DND-41 (cell line): ENCODE measurements at places on chromosomes 6 and 20.

GRCh38 chr6:5599127-5599526, 337.8 kb downstream of the FARS2 start:
- H3K27ac ChIP-seq: no peak overlapping the region
- no peak for DNase-seq
- H3K36me3 ChIP-seq: no peaks in the 10 kb centered on the region
- H3K27me3 ChIP-seq: no peaks in the 10 kb centered on the region
- H3K4me1 ChIP-seq: no peaks in the 10 kb centered on the region
- H3K4me3 ChIP-seq: no peak overlapping the region

GRCh38 chr6:34696189-34696738, 303 bp downstream of the ILRUN start:
- peak overlapping the region; percentile 76 for H3K4me3 ChIP-seq
- H3K36me3 ChIP-seq: no peaks in the 10 kb centered on the region; the same call in 1 of the 2 replicates
- no peaks in the 10 kb centered on the region for H3K27me3 ChIP-seq
- DNase-seq: no peak
- H3K4me1 ChIP-seq: peaks cover 45% of the 10 kb centered on the region

DNA sequence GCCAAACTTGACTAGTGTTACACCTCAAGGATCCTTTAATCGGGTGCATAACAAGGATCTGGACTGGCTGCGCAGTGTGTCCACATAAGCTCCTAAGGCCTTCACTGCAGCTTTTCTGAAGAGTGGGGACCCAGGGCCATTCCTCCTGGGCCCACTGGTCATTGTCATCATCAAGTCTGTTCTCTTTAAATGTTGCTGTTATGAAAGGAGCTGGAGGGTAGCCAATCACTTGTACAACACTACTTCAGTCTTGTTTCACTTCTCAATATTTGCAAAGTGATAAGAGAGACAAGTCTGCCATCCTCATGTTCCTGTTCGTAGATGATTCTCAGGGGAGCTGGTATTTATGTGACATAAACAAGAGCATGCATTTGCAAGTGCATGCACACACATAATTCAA, 149.8 kb downstream of the SYNDIG1 start:
- no peak overlapping the region for H3K4me3 ChIP-seq
- DNase-seq: no peak
- no peaks in the 10 kb centered on the region for H3K4me1 ChIP-seq
- H3K36me3 ChIP-seq: no peaks in the 10 kb centered on the region
- no peaks in the 10 kb centered on the region for H3K27me3 ChIP-seq

DNA sequence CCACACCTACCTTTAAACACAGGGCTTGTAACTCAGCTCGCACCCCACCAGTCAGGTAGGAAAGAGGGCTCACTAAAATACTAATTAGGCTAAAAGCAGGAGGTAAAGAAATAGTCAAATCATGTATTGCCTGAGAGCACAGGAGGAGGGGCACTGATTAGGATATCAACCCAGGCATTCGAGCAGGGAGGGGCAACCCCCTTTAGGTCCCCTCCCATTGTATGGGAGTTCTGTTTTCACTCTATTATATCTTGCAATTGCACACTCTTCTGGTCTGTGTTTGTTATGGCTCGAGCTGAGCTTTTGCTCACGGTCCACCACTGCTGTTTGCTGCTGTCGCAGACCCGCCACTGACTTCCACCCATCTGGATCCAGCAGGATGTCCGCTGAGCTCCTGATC, 657.2 kb downstream of the PRIM2 start:
- H3K4me3 ChIP-seq: no peak overlapping the region
- H3K36me3 ChIP-seq: no peaks in the 10 kb centered on the region
- DNase-seq: no peak
- H3K4me1 ChIP-seq: no peaks in the 10 kb centered on the region
- H3K27me3 ChIP-seq: no peaks in the 10 kb centered on the region
- H3K27ac ChIP-seq: no peak overlapping the region

DNA sequence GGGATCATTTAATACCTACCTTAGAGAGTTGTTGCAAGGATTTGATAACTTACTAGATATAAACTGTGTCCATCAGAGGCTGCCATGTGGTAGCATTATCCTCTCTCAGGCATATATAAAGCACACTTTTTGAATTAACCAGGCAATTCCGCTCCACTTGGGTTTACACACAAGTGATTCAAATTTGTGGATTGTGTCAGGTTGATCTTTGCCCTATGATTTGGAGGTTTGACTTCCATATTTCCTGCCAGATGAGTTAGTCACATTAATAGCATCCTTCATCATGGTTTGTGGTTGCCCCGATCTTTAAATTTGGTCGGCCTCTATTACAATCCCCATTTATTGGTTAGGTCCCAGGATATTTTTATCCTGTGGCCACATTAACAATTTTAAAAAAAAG, 44.8 kb upstream of the CTAGE9 start:
- H3K27ac ChIP-seq: no peak overlapping the region
- no peak for DNase-seq
- H3K36me3 ChIP-seq: no peaks in the 10 kb centered on the region
- H3K4me3 ChIP-seq: no peak overlapping the region
- H3K27me3 ChIP-seq: no peaks in the 10 kb centered on the region

GRCh38 chr20:23049201-23050075, at the start of gene THBD:
Gene THBD (minus strand): TSS chr20:23049672. CDS start chr20:23049504, 168 bp downstream.
- H3K27ac ChIP-seq: no peak within 1 kb of the TSS
- no peaks in the 10 kb centered on the region for H3K4me1 ChIP-seq
- no peak within 1 kb of the TSS for H3K4me3 ChIP-seq
- H3K36me3 ChIP-seq: no peaks in the 10 kb centered on the region

DNA sequence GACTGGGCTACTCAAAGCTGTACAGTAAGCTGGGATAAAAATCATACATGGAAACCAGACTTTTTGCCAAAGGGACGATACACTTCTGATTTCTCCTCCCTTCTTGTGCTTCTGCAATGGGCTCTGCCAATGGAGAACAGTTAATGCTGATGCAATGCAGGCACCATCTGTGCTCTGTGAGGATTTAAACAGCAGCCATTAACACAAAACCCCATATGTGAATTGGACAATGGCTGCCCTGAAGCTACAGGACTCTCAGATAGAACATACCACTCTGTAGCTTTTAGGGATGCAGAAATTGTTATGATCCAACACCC, 71.9 kb downstream of the GJA10 start:
- peaks cover 7% of the 10 kb centered on the region for H3K4me1 ChIP-seq
- H3K36me3 ChIP-seq: no peaks in the 10 kb centered on the region
- H3K4me3 ChIP-seq: no peak overlapping the region
- no peak for DNase-seq
- no peak overlapping the region for H3K27ac ChIP-seq

DNA sequence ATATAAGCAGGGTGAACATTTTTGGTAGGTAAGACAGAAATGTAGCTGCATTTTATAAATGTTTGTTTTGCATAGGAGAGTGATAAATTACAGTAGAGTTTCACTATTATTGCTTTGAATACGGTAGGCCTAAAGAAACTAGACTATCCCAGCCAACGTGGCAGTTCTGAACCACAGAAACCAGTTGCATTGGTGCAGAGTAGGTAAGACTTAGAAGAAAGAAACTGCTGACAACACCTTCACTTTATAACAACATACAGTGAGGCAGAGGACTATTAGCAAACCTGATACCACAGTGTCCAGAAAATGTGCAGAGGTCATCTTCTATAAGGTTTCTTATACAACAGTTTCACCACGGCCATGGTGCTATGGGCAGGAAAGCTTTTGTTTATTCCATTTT, 566.1 kb downstream of the KIF16B start:
- no peaks in the 10 kb centered on the region for H3K36me3 ChIP-seq
- no peaks in the 10 kb centered on the region for H3K4me1 ChIP-seq
- H3K27ac ChIP-seq: no peak overlapping the region
- no peak for DNase-seq
- no peak overlapping the region for H3K4me3 ChIP-seq
- H3K27me3 ChIP-seq: no peaks in the 10 kb centered on the region

- H3K27me3 ChIP-seq: no peaks in the 10 kb centered on the region
- H3K36me3 ChIP-seq: no peaks in the 10 kb centered on the region
- no peak overlapping the region for H3K4me3 ChIP-seq
- H3K27ac ChIP-seq: no peak overlapping the region
- DNase-seq: no peak
Measured at GRCh38 chr6:90088009-90088408, 193.7 kb downstream of the GJA10 start.

- no peak overlapping the region for H3K27ac ChIP-seq
- no peak for DNase-seq
- H3K27me3 ChIP-seq: peaks cover 11% of the 10 kb centered on the region
- no peaks in the 10 kb centered on the region for H3K36me3 ChIP-seq
- no peak overlapping the region for H3K4me3 ChIP-seq
- no peaks in the 10 kb centered on the region for H3K4me1 ChIP-seq
Measured at GRCh38 chr6:99841297-99841696, 152.7 kb downstream of the MCHR2 start.

- peaks cover 14% of the 10 kb centered on the region for H3K27me3 ChIP-seq
- no peak overlapping the region for H3K4me3 ChIP-seq
- no peak overlapping the region for H3K27ac ChIP-seq
- H3K4me1 ChIP-seq: no peaks in the 10 kb centered on the region
- no peak for DNase-seq
Measured at GRCh38 chr20:61912665-61913422, 152.8 kb downstream of the TAF4 start.

DNA sequence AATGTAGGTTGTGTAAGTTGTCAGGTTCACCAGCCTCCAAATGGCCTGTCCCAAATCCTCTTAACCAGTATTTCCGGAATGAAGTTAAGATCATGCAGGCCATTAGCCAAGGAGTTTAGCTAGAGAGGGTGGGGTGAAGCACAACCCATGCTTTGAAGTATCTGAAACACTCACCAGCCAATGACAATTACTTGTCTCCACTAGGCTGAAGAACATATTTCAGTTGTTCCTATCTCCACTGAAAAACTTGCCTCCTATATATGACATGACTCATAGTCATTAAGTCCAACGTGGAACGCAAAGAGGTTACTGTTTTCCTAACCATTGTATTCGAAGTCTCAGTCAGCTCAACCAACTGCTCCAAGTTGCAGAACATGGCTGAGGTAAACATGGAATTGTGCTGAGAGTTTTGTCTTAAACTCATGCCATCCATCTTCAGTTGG, 37.4 kb upstream of the TNFAIP3 start:
- no peak overlapping the region for H3K27ac ChIP-seq
- H3K4me1 ChIP-seq: peaks cover 27% of the 10 kb centered on the region
- H3K4me3 ChIP-seq: no peak overlapping the region
- no peaks in the 10 kb centered on the region for H3K27me3 ChIP-seq

- DNase-seq: peak; percentile 79
- no peaks in the 10 kb centered on the region for H3K36me3 ChIP-seq
- H3K4me1 ChIP-seq: peaks cover 17% of the 10 kb centered on the region
- H3K27ac ChIP-seq: peak within 1 kb of the TSS; percentile 67
- peak within 1 kb of the TSS; percentile 39; the same call in 1 of the 2 replicates for H3K4me3 ChIP-seq
Measured at GRCh38 chr6:87407901-87408720, at the start of gene CFAP206. Gene CFAP206 (plus strand): TSS chr6:87407972. CDS start chr6:87409840, 1,868 bp downstream.

- H3K4me1 ChIP-seq: peaks cover 52% of the 10 kb centered on the region
- DNase-seq: no peak
- no peaks in the 10 kb centered on the region for H3K27me3 ChIP-seq
Measured at GRCh38 chr6:159790956-159791598, 810 bp downstream of the MRPL18 start.

DNA sequence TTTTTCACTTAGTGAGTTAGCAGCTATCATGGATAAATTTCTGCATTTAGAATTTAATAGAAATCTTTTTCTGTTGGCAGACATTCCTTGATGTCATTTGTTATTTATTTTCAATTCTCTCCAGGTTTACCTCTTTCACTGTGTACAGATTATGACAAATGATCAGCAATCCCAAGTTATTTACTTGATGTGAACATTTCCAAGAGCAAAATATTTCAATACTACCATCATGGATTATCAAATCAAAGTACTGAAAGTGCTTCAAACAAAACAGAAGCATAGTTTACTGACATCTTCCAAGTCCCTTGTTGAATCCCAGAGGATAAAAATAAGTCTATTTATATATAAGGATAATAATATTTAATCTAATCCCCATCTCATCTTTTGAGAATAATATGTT, 852.2 kb upstream of the CITED2 start:
- no peak for DNase-seq
- no peak overlapping the region for H3K4me3 ChIP-seq
- H3K27me3 ChIP-seq: no peaks in the 10 kb centered on the region
- H3K4me1 ChIP-seq: no peaks in the 10 kb centered on the region

GRCh38 chr6:121698617-121699016, 263.2 kb downstream of the GJA1 start:
- H3K27me3 ChIP-seq: no peaks in the 10 kb centered on the region
- no peaks in the 10 kb centered on the region for H3K4me1 ChIP-seq
- no peak overlapping the region for H3K4me3 ChIP-seq
- no peak overlapping the region for H3K27ac ChIP-seq

GRCh38 chr6:164025180-164025579, 610.7 kb downstream of the QKI start:
- H3K36me3 ChIP-seq: no peaks in the 10 kb centered on the region
- H3K27me3 ChIP-seq: no peaks in the 10 kb centered on the region
- H3K4me1 ChIP-seq: no peaks in the 10 kb centered on the region
- no peak overlapping the region for H3K4me3 ChIP-seq

- no peak overlapping the region for H3K4me3 ChIP-seq
- H3K27ac ChIP-seq: no peak overlapping the region
- no peaks in the 10 kb centered on the region for H3K36me3 ChIP-seq
- DNase-seq: no peak
Measured at GRCh38 chr20:2519115-2519809, 10.5 kb upstream of the ZNF343 start.

GRCh38 chr6:134686071-134686470, 263.8 kb downstream of the ALDH8A1 start:
- H3K27ac ChIP-seq: no peak overlapping the region
- H3K4me1 ChIP-seq: no peaks in the 10 kb centered on the region
- H3K27me3 ChIP-seq: no peaks in the 10 kb centered on the region
- H3K36me3 ChIP-seq: no peaks in the 10 kb centered on the region
- DNase-seq: no peak
- H3K4me3 ChIP-seq: no peak overlapping the region

DNA sequence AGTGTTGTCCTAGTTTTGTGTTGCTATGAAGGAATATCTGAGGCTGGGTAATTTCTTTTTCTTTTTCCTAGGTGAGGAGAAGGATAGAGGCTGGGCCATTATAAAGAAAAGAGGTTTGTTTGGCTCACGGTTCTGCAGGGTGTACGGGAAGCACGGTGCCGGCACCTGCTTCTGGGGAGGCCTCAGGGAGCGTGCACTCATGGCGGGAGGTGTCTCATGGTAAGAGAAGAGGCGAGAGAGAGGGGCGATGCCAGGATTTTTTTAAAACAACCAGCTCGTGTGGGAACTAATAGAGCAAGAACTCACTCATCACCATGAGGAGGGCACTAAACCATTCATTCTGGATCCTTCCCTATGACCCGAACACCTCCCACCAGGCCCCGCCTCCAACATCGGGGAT, 14.2 kb upstream of the NPBWR2 start:
- no peaks in the 10 kb centered on the region for H3K27me3 ChIP-seq
- no peak for DNase-seq
- no peak overlapping the region for H3K27ac ChIP-seq
- H3K36me3 ChIP-seq: no peaks in the 10 kb centered on the region
- no peak overlapping the region for H3K4me3 ChIP-seq

DNA sequence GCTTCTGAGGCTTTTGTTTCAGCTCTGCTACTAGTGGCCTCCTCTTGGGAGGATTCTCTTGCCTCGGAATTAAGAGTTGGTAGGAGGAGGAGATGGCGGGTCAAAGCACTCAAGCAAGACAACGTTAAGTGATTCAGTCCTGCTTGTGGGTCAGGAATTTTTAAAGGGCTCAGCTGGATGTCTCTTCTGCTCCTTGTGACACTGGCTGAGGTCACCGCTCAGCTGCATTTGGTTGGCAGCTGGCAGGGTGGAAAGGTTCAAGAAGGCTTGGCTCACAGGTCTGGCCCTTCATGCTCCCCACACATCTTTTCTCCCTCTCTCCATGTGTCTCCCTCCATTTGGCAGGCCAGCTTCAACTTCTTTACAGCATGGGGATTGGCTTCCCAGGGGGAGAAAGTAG, 641.4 kb downstream of the KIF16B start:
- DNase-seq: no peak
- no peaks in the 10 kb centered on the region for H3K4me1 ChIP-seq
- no peak overlapping the region for H3K4me3 ChIP-seq
- H3K27me3 ChIP-seq: no peaks in the 10 kb centered on the region
- no peaks in the 10 kb centered on the region for H3K36me3 ChIP-seq
